DND-41 (cell line): ENCODE measurements at places on chromosomes 11 and 22.

DNA sequence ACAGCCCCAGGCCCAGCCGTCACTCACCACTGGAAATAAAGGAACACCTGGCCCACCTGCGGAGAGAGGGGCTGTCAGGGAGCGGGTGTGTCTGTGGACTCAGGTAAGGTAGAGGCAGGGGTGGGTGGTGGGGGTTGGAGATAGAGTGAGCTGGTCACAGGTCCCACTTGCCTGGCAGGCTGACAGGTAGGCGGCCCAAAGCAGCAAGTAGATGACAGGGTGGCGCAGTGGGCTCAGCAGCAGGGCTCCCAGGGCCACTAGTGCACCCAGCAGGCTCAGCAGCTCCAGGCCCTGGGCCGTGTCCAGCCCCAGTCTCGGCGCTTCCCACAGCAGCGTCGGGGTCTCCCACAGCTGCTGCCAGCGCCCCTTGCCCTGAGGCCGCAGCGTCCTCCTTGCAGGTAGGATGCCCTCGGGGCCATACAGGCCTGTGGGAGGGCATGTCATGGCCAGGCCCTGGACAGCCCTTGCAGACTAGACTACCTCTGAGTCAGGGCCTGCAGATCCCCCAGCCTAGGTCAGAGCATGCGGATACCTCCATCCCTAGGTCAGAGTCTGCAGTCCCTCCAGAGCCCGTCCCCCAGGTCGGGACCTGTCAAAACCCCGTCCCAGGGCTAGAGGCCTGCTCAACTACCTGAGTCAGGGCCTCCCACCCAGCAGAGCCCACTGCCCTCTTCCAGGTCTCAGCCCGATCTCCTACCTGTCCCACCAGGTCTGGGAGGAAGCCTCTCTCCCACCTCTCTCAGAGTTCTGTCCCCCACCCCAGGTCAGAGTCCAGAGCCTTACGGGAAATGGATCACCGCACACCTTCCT lies 686 bp downstream of the LMF2 start:
- DNase-seq, result peak; percentile 29

- DNase-seq, result no peak
Observed at GRCh38 chr22:34761111-34761510, 304.8 kb upstream of the ISX start.

DNA sequence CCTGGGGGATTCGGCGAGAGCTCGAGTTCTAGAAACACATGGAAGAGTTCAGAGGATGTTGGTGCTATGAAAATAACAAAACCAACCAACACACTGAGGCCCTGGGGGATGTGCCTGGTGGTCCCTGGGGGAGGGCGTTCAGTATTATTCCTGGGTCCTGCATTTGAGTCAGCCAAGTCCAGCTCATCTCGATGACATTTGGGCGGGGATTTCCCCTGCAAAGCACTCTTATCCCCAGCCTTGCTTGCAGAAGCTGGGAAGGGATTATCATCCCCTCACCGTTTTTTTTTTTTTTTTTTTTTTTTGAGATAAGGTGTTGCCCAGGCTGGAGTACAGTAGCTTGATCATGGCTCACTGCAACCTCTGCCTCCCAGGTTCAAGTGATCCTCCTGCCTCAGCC lies 2.1 kb upstream of the SMIM38 start:
- DNase-seq, result no peak

DNA sequence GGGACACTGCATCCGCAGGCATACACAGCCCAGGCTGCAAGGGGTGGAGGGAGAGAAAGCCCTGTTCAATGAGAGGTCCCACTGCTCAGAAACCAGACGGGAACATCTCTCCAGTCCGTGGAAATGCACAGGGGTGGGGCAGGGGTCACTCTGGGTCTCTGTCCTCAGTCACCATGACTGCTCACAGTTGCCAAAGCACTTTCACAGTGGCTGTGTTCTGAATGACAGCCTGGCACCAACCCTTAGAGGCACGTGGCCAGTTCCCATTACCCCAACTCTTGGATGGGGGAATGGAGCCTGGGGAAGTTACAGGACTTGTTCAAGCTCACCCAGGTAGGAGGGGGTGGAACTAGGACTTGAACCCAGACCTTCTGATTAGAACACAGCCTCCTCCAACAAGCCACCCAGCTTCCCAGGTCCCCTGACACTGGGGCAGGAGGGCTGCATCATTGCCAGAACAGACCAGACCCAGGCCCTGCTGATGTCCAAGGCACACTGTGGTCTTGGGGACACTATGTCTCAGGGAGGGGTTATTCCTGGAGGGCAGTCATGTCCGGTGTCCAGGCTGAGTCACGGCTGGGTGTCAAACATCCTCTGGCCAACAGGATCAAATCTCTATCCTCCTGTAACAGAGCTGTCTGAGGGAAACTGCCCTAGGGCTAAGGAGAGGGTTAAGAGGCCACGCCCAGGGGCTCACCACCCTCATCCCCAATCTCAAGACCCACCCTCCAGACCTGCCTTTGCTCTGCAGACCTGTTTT lies 8.2 kb downstream of the ZNF70 start:
- no peak for DNase-seq
